ENCODE measurements at places on chromosomes 12 and 14.

DNA sequence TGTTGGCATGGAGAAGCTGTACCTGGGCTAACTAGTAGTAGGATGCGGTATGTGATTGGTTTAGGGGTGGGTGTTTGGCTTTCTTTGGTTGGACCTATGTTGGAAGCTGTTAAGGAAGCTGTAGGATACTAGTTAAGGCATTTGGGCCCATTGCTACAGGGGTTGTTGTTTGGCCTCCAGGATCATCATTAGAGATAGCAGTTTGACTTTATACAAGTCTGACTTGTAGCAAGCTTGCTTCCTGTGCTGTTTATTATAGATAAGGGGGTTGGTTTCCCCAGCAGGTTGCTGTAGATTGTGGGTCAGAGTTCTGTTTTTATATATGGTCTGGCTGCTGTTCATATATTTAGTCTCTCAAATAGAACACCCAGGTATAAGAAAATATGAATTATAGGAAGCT is 1.4 kb upstream of the PRIM1 start:
- DNase-seq: no peak

- DNase-seq: no peak
Observed at GRCh38 chr12:50219544-50219943, 52.4 kb upstream of the CERS5 start.

GRCh38 chr14:28381656-28382055 is 384.9 kb upstream of the FOXG1 start:
- no peak for DNase-seq

DNA sequence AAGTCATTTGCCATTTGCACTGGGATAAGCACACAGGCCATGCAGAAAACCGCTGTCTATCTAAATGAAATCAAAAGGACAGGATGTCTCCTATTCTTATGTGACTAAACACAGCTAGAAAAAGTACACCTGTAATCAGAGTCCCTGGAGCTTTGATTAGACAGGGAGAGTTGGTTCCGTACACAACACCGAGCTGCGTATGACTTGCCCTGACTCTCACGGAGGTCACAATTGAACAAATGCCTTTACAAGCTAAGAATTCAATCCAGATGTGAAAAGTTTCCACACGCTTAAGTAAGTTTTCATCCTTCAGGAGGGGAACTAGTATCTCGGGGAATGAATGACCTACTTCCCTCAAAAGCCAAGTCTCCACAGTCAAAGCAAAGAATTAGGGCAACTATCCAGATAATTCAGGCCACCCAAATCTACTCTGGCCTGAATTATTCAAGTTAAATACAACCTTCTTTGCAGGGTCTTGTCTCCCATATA is 67.5 kb downstream of the RTN1 start:
- DNase-seq: no peak

DNA sequence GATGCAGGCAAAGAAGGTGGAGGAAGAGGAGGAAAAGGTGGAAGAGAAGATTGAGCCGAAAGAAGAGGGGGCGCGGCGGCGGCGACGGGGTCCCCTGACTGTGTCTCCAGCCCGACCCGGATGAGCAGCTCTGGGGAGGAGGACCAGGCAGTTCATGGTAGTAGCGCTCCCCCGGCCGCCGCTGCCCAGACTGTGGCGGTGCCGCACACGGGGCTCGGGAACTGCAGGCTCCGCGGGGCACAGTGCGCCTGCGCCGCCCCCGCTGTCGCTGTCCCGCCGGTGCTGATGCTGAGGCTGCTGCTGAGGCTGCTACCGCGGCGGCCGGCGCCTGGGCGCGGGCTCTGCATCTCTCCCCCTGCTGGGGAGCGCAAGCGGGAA is at the start of gene KCNH5:
KCNH5 (minus strand) TSS at position 225 of the 378 bp plus-strand sequence. CDS start 272 bp downstream, outside the sequence.
- peak; percentile 6 for DNase-seq

- DNase-seq: peak; percentile 61
Observed at GRCh38 chr12:53219292-53219955, 12.4 kb upstream of the ITGB7 start.

Data from activated naive CD4-positive, alpha-beta T cell treated with anti-CD3 and anti-CD28 coated beads for 36 hours (primary cell).